Type B pancreatic cell (in vitro differentiated cells): ENCODE measurements at places on chromosomes 13 and 19. TPM values are rescaled to one million over a fixed set of nuclear protein-coding genes. Genes with fewer than 3 reads are reported as not detected.

CGB8 gene
- 9.4 TPM in 1 of 2 replicates, not detected in the other for total RNA-seq

CALR gene
- 1,188 and 1,294 TPM in 2 replicates for total RNA-seq

ZNF470 gene
- total RNA-seq = 5.1 and 6.5 TPM in 2 replicates

MADCAM1 gene
- 0.74 and 2.7 TPM in 2 replicates for total RNA-seq

ZIC5 gene
- 0.05 and 15.1 TPM in 2 replicates for total RNA-seq
